ENCODE measurements at places on chromosomes 12 and 14. TPM values are rescaled to one million over a fixed set of nuclear protein-coding genes. Genes with fewer than 3 reads are reported as not detected.

DNA sequence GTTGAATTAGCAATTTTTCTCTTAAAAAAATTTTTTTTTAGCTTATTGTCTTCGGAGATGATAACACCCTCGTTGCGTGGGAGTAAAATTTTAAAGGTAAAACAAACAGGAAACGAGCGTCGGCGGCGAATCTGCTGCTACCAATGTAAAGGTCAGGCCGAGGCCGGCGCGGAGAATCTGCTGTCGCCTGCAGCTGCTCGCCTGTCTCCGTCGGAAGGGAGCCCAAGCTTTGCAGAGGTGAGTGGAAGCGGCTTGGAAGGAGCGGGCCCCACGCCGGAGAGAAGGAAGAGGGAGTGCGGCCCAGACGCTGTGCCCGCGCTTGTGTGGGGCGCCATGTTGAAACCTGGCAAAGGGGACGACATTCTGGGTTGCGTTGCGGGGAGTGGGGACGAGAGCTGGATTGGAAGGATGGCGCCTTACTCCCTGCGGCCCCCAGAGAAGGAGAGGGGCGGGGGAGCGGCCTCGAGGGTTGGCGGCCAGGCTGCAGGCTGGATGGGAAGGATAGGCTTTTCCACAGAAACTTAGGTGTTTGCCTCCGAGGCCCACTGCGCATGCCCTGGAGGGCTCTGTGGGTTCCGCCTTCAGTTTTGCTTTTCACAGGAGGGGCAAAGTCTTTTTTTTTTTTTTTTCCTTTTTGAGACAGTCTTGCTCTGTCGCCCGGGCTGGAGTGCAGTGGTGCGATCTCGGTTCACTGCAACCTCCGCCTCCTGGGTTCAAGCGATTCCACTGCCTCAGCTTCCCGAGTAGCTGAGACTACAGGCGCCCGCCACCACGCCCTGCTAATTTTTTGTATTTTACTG lies at the start of gene SNRNP35:
Gene SNRNP35 (plus strand): TSS at position 160 of the 800 bp plus-strand sequence. CDS start 7,402 bp downstream, outside the sequence.
- peak; percentile 28 for DNase-seq

DNA sequence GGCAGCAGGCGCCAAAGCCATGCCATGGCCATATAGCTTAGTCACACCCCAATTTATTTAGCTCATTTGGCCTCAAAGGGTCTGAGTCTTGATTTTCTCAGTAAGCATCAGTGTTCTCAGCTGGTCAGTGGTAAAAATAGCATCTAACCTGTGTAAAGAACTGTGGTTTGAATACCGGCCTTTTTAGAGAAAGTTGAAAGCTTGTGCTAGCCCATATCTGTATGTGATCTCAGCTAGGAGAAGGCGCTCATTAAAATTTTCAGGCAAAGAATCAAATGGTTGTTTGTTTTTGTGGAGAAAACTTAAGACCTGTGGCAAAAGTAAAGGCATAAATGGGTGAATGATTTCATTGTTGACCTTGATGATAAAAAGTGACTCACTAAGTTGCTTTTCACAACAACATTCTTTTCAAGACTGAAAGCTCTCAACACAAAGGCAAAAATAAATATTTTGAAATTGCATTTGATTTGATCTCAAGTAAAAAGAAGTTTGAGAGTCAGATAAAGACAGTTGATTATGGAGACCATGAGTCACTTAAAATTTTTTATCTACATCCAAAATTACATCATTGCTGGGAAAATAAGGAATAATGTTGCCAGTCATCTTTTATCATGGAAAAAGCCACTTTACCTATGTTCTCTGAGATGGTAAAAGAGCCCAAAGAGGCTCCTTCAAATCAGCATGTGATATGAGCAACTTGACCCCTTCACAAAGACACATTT lies 128.5 kb upstream of the RGS6 start:
- DNase-seq: no peak

GRCh38 chr12:50032854-50033581 lies 7.7 kb upstream of the RACGAP1 start:
- no peak for DNase-seq

- no peak for DNase-seq
These were observed 163.0 kb downstream of the OTOGL start for GRCh38 chr12:80262346-80262745.

- no peak for DNase-seq
These were observed 118.1 kb downstream of the RERGL start for GRCh38 chr12:17971850-17972249.

GRCh38 chr12:47249719-47250357 lies 170.1 kb upstream of the AMIGO2 start:
- DNase-seq: no peak

DNA sequence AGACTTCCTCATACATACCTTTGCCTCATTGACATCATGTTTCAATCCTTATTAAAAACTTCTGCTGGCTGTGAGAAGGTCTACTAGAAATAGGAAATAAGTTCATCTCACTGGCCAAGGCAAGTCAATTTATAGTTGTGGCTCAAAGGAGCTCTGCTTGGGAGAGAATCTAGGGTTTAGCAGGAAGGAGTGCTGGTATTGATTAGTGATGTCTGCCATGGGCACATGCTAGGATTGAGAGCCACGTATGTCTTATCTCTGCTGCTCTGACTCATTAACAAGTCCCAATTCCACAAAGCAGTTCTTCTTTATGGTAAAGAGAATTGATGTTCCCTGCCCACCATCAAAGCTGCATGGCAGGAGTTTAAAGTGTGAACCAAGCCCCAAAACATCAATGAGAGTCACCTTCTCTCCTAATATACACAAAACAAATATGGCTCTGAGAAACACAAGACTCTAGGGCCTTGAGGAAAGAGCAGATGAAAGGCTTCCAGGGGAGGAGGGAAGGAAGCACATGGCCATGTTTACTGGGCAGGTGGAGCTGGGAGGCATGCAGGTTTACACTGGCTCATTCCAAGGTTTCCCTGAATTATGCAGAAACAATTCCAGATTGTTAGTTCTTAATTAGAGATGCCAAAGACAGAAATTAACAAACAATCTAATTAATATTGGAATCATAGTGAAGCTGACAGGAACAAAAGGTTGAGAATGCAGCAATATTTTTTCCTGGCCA lies 931.9 kb upstream of the TMEM132C start:
- DNase-seq: no peak

DNA sequence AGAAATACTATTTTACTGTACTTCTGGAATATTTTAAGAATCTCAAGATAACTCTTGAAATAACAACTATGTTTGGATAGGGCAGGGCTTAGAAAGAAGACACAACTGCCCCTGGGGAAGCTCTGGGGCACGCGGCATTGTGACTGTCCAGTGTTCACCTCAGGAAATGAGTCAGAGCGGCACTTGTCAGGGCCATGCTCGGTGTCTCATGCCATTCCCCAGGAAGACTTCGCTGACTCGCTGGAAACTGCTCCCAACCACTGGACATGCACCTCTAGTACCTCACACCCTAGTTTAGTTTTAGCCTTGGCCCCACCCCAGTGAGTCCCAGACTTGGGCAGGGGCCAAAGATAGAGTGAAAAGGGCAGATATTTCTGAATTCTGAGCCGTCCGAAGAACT lies 192.0 kb downstream of the TTC7B start:
- no peak for DNase-seq

GRCh38 chr14:68816943-68817430 lies 24.1 kb upstream of the ZFP36L1 start:
- no peak for DNase-seq

GRCh38 chr12:99271071-99271470 lies 376.5 kb upstream of the GARIN6 start:
- no peak for DNase-seq

DNA sequence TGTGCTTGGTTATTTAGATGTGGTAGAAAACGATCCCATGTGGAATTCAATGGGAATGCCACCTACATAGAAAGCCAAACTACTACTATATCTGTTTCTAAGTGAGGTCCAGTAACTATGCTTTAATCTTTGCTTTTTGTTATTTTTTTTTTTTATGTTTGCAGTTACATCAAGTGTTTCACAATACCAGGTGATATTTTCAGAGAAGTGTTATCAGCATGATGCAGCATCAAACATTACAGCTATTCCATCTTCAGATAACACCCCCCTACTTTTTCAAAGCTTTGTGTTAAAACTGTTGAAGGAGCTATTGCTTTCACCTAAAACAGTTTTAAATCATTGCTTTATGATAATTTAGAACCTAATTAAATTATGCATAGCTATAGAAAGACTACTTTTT lies 163.8 kb upstream of the SLC16A7 start:
- no peak for DNase-seq

TRIM9 gene
- 4.1 TPM for total RNA-seq

TPH2 gene
- not detected for total RNA-seq

GYS2 gene
- 0.19 TPM for total RNA-seq

PPP4R3A gene
- 87.1 TPM for total RNA-seq

DDN gene
- not detected for total RNA-seq

SMARCD1 gene
- 57.3 TPM for total RNA-seq

GALNT6 gene
- 10.4 TPM for total RNA-seq

TAS2R20 gene
- 2.6 TPM for total RNA-seq

PRKD1 gene
- total RNA-seq: 34.7 TPM

NRL gene
- 0.94 TPM for total RNA-seq

ZFC3H1 gene
- 54.6 TPM for total RNA-seq

DBX2 gene
- 3.8 TPM for total RNA-seq

FAM90A1 gene
- total RNA-seq: not detected

Data from omental fat pad (tissue), 4 donors.